ENCODE measurements at places on chromosomes 3 and 15.

DNA sequence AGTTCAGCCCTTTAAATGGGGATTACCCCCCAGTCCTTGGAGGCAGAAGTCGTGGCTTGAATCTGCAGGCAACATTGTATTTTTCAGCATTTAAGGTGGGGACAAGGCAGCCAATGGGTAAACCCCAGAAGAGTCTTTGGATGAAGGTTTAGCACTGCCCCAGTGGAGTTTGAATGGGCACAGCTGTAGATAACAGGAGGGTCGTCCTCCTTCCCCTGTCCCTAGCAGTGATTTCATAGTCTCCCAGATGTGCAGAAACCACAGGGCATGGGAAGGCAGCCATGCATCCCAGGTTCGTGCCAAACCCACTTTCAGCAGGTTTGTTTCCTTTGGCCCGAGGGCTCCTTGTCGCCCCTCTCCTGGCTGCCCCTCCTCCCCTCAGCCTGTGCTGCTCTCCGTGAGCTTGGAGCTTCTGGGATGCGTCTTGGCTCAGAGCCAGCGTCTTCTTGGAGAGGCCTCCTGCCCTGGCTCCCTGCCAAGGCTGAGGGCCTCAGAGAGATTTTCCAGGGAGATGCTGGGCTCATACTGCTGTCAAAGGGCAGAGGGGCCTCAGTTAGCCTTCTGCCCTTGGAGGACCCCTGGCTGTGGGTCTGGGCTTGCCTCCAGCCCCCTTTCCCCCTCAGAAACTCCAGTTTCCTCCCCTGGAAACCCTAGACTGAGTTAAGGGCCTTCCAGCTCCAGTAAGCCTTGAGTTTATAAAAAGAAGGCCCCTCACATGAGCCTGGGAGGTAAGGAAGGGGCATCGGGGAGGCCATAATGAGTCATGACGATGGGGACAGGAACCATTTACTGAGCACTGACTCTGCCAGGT lies 48.9 kb upstream of the POLG start:
- no peak for DNase-seq

DNA sequence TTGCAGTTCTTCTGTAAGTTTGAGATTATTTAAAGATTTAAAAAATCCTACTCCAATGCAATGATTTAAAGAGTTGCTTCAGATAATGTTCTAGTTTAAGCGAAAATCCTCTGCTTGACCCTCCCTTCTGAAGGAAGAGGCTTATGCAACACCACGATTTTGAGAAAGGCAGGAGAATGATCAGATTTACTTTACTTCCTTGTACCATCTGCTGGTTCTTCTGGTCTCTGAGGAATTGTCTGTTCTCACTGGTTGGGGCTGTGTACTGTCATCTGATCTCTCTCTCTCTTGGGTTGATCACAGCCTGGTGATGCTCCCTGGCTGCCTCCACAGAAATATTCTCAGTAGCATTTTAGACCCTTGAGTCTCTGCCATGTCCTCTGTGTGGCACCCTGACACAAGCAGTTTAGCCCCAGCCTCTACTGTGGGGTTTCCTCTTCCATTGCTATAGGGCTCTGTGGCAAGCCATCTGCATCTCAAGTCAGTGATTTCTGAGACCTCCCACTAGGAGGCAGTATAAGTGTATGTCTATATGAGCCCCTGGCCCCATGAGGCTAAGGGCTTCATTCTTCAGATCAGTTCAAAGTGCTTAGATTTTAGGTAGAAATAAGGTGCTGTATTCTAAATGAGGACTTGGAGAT lies 50.8 kb upstream of the PLAAT1 start:
- DNase-seq: no peak

- DNase-seq: no peak
Measured at GRCh38 chr15:35838424-35839111, 292.6 kb upstream of the DPH6 start.

DNA sequence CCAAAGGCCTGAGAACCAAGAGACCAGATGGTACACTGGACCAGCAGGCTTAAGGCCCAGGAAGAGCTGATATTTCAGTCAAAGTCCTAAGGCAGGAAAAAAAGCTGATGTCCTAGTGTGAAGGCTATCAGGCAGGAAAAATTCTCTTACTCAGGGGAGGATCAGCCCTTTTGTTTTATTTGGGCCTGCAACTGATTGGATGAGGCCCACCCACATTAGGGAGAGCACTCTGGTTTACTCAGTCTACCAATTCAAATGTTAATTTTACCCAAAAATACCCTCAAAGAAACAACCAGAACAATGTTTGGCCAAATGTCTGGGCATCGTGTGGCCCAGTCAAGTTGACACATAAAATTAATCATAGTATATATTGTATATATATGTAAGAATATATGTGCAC lies 24.5 kb upstream of the MYRIP start:
- DNase-seq: no peak

GRCh38 chr3:187551416-187551815 lies 118.8 kb downstream of the SST start:
- no peak for DNase-seq

- DNase-seq: no peak
Measured at GRCh38 chr15:56741541-56741940, 8.2 kb upstream of the ZNF280D start.

- no peak for DNase-seq
Measured at GRCh38 chr3:169578381-169579024, 85.0 kb downstream of the MECOM start.

Measured in activated CD8-positive, alpha-beta memory T cell treated with anti-CD3 and anti-CD28 coated beads for 1 hour (primary cell).